GM23338 (cell line): ENCODE measurements at places on chromosomes 16 and 17. TPM values are rescaled to one million over a fixed set of nuclear protein-coding genes. Genes with fewer than 3 reads are reported as not detected.

CSH1 gene
- not detected in 2 replicates for total RNA-seq

TAC4 gene
- total RNA-seq = not detected in 2 replicates

CES5A gene
- not detected in 2 replicates for total RNA-seq

HAS3 gene
- total RNA-seq = 54.9 and 56.7 TPM in 2 replicates

IRX3 gene
- 0.90 and 1.7 TPM in 2 replicates for total RNA-seq

SLFN13 gene
- total RNA-seq = 3.1 and 4.3 TPM in 2 replicates

CA4 gene
- total RNA-seq = 4.9 and 8.2 TPM in 2 replicates

SPATA22 gene
- not detected in 2 replicates for total RNA-seq

C17orf107 gene
- 3.6 and 5.9 TPM in 2 replicates for total RNA-seq

PRAC1 gene
- total RNA-seq = not detected in 2 replicates

RAD51C gene
- 9.3 and 19.6 TPM in 2 replicates for total RNA-seq

MMP2 gene
- total RNA-seq = 40.2 and 43.8 TPM in 2 replicates
